ENCODE measurements at places on chromosomes 7 and 10.

DNA sequence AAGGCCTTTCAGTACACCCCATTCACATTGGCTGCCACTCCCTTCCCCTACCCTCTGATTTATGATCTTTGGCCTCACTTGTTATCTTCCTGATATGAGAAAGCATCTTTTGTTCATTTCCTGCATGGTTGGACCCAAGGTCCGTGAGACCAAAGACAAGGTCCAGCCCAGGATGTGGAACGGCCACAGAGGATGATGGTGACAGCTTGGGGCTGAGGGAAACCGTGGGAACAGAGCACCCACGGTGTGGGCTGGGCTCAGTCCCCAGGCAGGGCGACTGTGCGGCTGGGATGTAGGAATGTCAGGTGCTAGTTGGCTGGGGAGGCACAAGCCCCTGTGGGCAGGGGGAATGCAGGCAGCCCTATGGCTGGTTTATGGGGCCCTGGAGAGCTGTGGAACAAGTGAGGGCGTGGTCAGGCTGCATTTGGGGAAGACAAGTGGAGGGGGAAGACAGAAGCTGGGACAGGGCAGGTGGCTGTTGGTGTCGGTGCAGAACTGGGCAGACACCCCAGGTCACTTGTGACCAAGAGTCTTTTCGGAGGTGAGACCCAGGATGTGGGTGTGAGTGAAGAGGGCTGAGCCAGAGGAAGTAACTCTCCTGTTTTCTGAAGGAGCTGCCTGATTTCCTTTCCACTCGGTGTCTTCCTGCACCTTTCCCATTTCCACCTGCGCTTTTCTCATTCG, 51.7 kb upstream of the IGFBP3 start:
- no peak for DNase-seq

DNA sequence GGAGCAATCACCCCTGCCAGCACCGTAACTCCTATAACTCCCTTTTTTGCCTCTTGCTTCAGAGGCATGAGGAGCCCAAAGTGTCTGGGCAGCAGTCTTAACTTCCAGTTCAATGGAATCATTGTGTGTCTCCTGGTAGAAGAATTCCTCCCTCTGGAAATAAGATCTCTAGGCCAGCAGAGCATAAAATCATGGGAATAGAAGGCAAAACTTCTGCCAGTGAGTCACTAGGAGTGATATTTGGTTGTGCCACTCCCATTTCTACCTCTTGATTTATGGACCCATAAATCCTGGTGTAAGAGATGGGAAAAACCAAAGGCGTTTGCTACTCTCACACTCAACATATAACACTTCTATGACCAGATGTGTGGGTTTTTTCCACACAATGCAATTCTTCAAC, 104.9 kb upstream of the FAM180A start:
- no peak for DNase-seq

GRCh38 chr10:84427903-84428650, 99.7 kb downstream of the CCSER2 start:
- no peak for DNase-seq

DNA sequence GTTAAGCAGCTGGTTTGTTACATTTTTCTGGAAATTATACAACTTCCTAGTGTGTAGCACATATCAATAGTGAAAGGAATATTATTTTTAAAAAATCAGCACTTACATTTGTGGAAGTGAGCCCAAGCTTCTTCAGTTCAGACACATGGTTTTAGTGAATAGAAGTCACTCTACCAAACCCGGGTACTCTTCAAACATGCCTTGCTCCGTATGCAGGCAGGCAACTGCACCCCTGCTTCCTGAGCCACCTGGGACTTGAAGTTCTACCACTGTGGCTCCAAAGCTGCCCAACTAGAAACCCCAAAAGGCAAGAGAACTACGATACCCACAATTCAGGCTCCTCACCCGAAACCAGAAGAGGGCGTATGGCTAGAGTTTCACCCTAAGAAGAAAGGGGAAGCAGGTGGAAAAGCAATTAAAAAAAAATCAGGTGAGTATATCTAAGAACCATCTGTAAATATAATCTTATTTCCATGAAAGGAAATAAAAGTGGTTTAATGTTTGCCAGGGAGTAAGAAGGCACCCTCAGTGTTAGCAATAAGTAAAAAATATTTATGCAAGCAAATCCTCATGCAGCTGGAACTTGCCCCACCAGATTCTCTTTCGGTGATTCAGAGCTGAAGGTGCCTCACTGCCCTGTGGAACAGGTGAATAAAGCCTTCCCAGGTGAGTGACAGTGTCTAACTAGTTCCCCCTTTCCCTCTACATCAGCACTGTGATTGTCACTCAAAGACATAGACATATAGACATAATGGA, at the start of gene MACC1:
TSS of gene MACC1 (minus strand) at position 192 of the 756 bp plus-strand sequence. CDS start 55,522 bp downstream, outside the sequence.
- DNase-seq = no peak

GRCh38 chr7:159231017-159231416, 86.3 kb upstream of the VIPR2 start:
- DNase-seq = no peak

DNA sequence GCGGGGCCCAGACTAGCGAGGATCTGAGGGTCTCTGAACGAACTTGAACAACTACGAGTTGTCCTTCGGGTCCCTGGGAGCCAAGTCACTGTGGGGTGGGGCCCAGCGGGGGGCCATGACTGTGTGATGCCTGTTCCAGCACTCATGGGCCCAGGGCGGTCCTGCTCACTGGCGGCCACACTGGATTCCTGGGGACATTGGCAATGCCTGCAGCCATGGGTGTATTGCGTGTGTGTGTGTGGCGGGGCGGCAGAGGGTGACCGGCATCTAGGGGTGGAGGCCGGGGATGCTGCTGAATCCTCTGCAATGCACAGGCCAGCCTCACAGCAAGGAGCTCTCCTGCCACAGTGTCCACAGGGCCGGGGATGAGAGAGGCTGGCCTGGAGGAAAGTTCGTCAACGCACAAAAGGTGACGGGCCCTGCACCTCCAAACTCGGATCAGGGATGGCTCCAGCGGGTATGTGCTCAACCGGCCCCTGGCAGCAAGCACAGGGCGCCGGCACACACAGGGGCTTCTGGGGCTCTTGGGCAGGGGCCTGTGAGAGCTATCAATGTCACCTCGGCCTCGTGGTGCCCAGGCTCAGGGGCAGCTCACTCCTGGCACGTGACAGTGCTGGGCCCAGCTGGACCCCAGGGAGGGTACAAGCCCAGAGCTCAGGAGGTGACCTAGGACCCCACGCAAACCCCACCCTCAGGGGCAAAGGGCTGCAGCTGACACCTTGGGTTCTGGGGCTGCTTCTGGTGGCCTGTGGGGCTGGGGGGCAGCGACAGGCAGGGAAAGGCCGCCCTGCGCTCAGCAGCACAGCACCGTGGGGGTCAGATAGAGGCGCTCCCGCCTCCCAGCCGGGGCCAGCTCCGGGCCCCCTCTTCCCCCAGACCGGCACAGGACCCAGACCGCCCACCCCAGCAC, 27.9 kb downstream of the PAPOLB start:
- no peak for DNase-seq

DNA sequence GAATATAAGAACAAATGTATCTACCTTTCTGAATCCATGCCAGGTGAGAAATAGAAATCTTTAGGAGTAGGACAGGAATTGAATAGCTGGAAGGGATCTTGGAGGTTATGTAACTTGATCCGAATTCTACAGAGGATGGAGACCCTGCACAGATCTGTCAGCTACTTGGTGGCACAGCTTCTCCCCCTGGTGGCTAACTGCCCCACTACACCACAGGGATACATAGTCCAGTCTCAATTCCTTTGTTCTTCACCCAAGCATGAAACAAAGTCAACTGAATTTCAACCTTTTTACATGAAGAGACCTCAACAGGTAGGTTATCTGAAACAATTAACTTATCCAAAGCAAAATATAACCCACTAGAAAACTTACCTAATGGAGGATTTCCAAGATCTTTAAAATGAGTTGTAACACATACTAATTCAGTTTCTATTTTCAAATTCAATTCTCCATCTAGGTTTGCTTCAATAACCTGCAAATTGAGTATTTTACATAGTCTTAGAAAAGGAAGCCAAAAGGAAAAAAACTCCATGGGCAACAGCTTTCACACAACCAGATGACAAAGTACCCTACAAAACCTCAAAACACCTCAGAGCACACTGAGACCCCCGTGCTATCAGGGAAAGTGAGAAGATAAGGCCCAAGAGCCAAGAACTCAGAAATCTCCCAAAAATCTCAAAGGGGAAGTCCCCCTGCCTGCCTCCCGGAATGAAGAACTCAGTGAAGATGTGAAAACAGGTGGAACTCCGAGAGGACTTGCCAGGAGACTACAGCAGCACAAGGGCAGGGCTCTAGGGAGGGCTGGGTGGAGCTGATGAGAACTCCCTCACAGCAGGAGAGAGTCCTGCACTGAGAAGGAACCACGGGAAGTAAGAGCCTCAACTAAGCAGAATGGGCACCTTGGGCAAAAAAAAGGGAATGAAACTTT, 10.3 kb downstream of the HUS1 start:
- DNase-seq = peak; percentile 17

GRCh38 chr10:44009891-44010632, 361.4 kb upstream of the ZNF32 start:
- DNase-seq = no peak

DNA sequence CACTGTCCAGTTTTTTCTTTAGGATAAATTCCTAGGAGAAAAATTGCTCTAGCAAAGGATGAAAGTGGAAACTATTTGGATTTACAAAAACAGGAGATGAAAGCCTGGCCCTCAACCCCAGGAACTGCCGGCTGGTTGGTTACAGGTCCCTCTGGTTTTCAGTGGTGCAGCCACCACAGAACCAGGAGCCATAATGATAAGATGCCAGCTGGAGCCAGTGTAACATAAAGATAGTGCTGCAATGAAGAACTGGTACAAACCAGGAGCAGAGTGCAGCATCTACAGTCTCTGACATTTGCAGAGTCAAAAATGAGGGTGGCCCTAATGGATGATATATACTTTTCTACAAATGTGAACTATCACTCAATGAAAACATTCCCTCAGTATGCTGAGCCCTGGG, 20.4 kb upstream of the NUP42 start:
- no peak for DNase-seq

- no peak for DNase-seq
Measured at GRCh38 chr10:82020999-82021398, 146.0 kb downstream of the NRG3 start.

GRCh38 chr10:4786043-4786839, 39.8 kb upstream of the AKR1E2 start:
- DNase-seq = no peak

GRCh38 chr10:1210667-1211066, 154.5 kb downstream of the WDR37 start:
- DNase-seq = no peak

- no peak for DNase-seq
Measured at GRCh38 chr7:41847606-41848005, 144.7 kb upstream of the INHBA start.

- no peak for DNase-seq
Measured at GRCh38 chr7:41147606-41148485, 555.0 kb downstream of the INHBA start.

DNA sequence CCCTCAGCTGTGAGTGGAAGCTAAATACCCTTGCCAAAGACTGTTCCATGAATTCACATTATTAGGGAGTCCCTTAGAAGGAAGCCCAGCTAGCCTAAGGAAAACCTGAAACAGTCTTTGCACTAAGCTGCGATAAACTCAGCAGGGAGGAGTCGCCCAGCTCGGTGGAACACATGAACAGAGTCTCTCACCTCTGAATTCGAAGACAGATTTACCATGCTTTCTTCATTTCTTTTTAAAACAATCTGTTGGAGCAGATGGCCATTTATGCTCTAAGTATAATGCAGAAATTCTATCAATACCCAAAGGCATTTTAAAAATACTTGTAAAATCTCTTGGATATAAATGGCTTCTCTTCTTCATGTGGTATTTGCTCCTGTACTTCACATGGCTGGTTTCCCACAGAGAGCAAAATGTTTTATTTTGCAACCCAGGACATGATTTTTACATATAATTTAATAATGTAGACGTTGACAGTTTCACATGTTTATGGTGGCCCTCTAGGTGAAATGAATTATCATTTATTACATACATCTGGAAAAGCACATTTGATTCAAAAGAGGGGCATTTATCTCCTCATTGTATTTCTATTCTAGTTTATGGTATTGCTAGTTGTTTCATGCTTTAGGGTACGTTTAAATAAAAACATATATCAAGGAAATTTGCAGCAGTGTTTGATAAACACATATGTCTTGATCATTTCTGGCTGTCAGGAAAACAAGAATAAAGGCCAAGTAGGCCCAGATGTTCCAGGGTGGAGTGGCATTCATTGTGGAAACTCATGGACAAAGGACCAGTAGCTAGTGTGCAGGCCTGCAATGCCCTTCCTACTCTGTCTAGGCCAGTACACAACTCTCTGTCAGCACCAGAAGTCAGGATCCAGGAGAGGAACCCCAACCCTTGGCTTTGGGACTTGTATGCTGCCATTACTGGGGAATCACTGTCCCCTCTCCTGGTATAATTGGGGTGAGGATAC, 52.2 kb downstream of the LRGUK start:
- no peak for DNase-seq

DNA sequence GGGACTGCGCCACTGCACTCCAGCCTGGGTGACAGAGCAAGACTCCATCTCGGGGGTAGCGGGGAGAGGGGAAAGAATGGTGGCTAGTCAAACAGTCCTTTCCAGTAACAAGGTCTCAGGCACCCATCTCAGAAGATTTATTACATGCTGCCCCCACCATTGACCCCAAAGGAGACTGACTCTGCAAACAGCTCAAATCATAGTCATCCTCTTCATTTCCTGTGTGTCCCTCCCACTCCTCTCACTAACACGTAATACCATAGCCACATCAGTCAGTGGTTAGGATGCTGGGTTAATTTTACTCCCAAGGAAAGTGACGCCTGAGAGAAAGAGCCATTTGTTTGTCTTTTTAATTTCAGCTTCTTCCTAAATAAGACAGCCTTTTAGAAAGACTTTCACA, 56.6 kb upstream of the BET1 start:
- no peak for DNase-seq

- no peak for DNase-seq
Measured at GRCh38 chr10:36761121-36761520, 364.3 kb upstream of the ANKRD30A start.

GRCh38 chr7:149845257-149845980, 7.2 kb downstream of the ZNF862 start:
- no peak for DNase-seq

DNA sequence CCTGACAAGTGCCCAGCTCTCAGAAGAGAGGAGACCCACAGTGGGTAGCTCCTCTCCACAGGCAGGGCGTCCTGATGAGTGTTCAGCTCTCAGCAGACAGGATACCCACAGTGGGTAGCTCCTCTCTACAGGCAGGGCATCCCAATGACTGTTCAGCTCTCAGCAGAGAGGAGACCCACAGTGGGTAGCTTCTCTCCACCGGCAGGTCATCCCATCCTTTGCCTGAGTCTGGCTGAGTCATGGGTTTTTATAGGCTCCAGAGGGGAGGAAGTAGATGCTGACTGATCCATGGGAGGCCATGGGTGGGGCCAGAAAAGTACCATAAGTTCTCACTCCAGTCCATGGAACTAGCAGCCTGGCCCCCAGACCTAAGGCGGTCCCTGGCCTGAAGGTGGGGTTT, 18.5 kb downstream of the CFAP70 start:
- no peak for DNase-seq

GRCh38 chr7:122756860-122757259, 54.1 kb upstream of the RNF148 start:
- no peak for DNase-seq

DNA sequence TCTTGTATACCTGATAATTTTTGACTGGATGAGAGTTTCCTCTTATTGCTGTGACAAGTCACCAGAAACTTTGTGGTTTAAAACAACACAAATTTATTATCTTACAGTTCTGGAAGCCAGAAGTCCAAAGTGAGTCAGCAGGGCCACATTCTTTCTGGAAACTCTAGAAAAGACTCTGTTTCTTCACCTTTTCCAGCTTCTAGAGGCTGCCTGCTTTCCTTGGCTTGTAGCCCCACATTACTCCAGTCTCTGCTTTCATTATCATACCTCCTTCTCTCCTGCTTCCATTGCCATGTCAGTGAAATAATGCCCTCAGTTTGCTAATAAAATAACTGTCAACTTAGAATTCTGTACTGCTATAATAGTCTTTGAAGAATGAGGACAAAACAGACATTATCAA, 65.3 kb downstream of the VCL start:
- no peak for DNase-seq
